Spleen (tissue), 13 donors: ENCODE measurements at places on chromosomes 7 and 10. TPM values are rescaled to one million over a fixed set of nuclear protein-coding genes. Genes with fewer than 3 reads are reported as not detected.
A peak's percentile ranks its signal among the peaks of the same experiment; 100 is the strongest.

GRCh38 chr10:1100691-1101368, 44.6 kb downstream of the WDR37 start:
- H3K27ac ChIP-seq, result no peak overlapping the region
- H3K27me3 ChIP-seq, result no peaks in the 10 kb centered on the region
- H3K4me3 ChIP-seq, result no peak overlapping the region

DNA sequence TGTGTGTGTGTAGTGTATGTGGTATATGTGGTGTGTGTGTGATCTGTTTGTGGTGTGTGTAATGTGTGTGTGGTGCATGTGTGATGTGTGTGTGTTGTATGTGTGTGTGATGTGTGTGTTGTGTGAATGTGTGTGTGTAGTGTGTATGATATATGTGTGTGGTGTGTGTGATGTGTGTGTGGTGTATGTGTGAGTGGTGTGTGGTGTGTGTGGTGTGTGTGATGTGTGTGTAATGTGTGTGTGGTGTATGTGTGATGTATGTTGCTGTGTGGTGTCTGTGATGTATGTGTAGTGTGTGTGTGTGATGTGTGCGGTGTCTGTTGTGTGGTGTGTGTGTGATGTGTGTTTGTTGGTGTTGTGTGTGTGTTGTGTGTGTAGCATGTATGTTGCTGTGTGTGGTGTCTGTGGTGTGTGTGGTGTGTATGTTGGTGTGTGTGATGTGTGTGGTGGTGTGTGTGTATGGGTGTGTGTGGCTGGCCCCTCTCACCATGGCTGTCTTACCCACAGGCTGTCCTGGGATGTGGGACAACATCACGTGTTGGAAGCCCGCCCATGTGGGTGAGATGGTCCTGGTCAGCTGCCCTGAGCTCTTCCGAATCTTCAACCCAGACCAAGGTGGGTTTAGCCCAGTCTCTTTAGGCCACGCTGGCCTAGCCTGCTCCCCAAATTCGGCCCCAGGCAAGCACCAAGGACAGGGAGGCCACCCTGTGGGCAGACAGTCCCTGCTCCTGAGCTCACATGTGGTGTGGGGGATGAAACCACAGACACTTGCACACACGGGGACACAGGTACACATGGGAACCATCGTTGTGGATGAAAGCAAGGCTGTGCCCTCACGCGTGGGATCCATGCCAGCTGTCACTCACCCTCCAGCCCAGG, 25.6 kb downstream of the ADCYAP1R1 start:
- H3K4me1 ChIP-seq, result no peaks in the 10 kb centered on the region
- no peak for DNase-seq
- H3K4me3 ChIP-seq, result no peak overlapping the region
- no peak overlapping the region for H3K27ac ChIP-seq
- no peaks in the 10 kb centered on the region for H3K36me3 ChIP-seq

GRCh38 chr10:111835574-111835973, 348.0 kb downstream of the GPAM start:
- no peaks in the 10 kb centered on the region for H3K4me1 ChIP-seq
- no peak overlapping the region for H3K4me3 ChIP-seq
- no peaks in the 10 kb centered on the region for H3K36me3 ChIP-seq
- no peak overlapping the region for H3K27ac ChIP-seq
- DNase-seq, result no peak

DNA sequence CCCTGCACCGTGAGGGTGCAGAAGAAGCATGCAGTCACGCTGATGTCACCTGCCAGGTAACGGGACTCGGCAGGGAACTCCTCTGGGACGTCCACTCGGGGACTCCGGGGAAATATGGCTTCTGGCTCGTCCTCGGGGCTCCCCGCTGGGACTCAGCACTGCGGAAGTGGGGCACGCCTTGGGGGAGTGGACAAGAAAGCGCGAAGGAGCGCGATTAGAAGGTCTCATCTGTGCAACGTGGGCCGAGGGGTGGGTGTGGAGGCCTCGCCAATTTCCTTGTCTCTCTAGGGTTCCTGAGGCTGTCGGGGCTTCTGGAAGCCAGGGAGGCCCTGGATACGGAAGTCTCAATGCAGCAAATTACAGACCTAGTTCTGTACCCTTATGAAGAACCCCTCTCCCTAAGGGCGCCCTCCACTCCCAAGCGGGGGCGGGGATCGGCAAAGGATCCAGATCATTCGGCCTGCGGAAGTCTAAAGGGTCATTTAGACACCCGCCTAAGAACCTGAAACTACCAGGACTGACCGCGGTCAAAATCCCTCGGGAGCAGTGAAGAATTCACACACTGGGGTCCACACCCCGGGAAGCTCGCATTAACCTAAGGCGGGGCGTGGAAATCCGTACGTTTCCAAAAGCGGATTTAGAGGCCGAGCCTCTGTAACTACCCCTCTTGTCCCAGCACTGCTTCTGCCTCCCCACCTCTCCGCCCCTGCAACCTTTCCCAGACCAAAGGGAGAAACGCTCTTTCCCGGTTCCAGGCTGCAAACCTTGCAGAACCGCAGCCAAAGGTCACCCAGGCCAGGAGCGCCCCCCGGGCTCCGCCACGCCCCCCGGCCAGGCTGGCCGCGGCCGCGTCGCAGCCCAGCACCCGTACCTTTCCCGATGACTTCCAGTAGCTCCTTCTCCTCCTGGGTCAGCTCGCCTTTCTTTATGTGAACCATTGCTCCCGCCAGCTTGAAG, 640 bp downstream of the ANKMY2 start:
- peak overlapping the region; percentile 83 for H3K4me3 ChIP-seq
- peaks cover 64% of the 10 kb centered on the region for H3K4me1 ChIP-seq
- DNase-seq, result peak; percentile 92
- H3K27me3 ChIP-seq, result no peaks in the 10 kb centered on the region
- H3K27ac ChIP-seq, result peak overlapping the region; percentile 92

DNA sequence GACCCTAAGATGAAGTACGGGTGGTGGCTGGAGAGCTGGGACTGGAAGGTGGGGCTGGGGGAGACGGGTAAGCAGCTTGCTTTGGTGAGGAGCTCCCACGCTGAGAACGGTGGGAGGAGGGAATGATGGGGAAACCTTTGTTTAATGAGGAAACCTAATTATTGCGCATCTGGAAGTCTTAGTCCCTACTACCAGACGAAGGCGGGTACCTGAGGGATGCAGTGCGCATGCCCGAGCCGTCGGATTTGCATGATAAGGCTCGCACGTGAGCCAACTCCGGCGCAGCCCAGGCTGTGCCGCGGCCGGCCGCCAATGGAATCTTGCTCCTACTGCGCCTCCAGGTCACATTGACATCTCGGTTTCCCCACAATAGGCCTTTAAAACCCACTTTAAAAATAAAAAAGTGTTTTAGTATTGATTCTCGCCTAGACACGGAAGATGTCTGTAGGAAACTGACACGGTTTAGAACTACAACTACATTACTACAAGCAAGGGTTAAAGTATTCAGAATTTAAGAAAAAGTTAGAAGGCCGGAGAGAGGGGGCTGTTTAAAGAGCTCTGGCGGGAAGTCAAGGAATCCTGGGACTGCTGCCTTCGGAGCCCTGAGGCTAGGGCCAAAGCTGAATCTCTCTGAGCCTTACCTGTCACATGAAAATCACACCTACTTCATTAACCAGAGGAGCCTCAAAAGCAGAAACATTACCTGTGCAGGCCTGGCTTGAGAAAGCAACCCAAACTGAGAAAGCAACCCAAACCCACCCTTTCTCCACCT, 12.1 kb upstream of the DLX6 start:
- H3K4me1 ChIP-seq, result peaks cover 15% of the 10 kb centered on the region
- no peak overlapping the region for H3K4me3 ChIP-seq
- H3K36me3 ChIP-seq, result no peaks in the 10 kb centered on the region

GRCh38 chr7:150443793-150444540, 6.5 kb upstream of the GIMAP8 start:
- no peak for DNase-seq
- peaks cover 51% of the 10 kb centered on the region for H3K4me1 ChIP-seq
- no peaks in the 10 kb centered on the region for H3K36me3 ChIP-seq
- H3K4me3 ChIP-seq, result no peak overlapping the region
- no peak overlapping the region for H3K27ac ChIP-seq

DNA sequence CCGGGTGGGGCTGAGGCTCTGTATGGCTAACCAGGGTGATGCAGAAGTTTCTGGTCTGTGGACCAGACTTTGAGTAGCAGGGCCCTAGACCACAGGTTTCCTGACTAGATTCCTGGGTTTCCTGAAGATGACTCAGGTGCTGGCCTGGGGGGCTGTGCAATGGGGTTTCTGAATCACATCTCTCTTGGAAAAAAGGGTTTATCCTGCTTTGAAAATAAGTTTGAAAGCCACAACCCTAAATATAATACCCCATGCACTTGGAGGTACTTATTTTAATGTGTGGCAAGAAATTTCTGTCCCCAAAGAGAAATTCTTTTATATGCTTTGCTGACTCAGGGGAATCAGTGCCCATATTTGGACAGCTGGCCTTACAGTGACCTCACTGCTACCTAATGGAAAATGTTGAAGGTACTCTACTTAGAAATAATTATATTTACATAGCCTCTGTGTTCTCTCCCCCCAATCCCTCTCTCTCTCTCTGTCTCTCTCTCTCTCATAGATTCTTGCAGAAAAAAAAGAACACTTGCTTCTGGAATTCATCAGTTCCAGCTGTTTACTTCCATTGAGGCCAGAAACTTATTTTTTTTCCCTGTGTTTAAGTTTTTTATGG, 184.4 kb upstream of the LYZL2 start:
- H3K4me1 ChIP-seq, result peaks cover 31% of the 10 kb centered on the region
- no peak overlapping the region for H3K27ac ChIP-seq
- H3K4me3 ChIP-seq, result no peak overlapping the region
- no peaks in the 10 kb centered on the region for H3K27me3 ChIP-seq

GRCh38 chr7:42831718-42832522, 80.0 kb downstream of the C7orf25 start:
- H3K27ac ChIP-seq, result no peak overlapping the region
- no peak for DNase-seq
- H3K4me3 ChIP-seq, result no peak overlapping the region

DNA sequence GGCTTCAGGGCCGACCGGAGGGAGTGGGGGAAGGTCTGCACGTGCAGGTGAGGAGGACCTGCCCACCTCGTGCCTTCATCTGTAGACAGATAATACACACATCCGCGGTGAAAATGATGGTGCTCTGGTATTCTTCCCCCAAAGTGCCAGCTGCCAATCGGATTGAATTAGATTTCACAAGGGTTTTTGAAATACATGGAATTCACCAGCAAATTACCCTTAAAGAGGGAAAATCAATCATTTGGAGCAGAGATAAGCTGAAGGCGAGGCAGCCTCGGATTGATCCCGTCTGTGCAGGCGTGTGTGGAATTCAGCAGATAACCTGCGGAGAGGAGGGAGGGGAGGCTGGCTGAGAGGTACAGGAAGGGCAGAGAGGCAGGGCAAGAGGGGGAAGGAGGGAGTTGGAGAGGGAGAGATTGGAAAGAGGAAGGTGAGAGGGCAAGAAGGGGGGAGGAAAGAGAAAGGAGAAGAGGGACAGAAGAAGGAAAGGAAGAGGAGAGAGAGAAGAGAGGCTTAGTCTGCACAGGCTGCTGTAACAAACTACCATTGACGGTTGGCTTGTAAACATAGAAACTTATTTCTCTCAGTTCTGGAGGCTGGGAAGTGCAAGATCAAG, 84.2 kb downstream of the C10orf105 start:
- H3K27ac ChIP-seq, result no peak overlapping the region
- no peak for DNase-seq
- peaks cover 26% of the 10 kb centered on the region for H3K4me1 ChIP-seq
- no peaks in the 10 kb centered on the region for H3K27me3 ChIP-seq
- H3K36me3 ChIP-seq, result no peaks in the 10 kb centered on the region

Gene VPS26A
- total RNA-seq, result 29.2 TPM

Gene NODAL
- total RNA-seq, result not detected

Gene NKX1-2
- total RNA-seq, result not detected
